Activated CD4-positive, alpha-beta T cell treated with anti-CD3 and anti-CD28 coated beads for 24 hours (primary cell): ENCODE measurements at places on chromosomes 3 and 15.

DNA sequence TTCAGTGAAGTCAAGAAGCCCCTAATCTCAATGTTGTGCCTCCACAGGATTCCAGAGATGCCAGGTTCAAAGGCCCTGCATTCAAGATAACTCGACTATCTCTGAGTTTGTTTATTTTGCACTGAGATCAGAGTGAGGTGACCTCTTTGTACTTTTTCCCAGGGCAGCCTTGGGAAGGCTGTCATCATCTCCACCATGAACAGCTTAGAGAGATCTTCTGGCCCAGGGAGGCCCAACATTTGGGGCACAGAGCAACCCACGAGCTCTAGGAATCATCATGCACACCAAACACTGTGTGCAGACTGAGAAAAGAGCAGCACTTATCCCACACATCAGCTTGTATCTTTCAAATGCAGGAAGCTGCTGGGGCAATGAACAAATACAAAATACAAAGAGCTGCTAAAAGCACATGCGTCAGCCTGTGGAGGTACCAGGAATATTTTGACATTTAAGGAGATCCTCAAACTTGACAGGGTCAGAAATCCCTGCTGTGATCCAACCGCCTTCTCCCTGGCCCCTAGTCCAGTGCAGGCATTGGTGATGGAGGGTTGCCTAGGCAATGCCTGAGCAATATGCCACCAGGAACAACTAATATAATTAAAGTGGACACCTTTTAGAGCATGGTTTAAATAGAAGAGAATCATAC lies 33.6 kb downstream of the TRIM42 start:
- no peak for DNase-seq

DNA sequence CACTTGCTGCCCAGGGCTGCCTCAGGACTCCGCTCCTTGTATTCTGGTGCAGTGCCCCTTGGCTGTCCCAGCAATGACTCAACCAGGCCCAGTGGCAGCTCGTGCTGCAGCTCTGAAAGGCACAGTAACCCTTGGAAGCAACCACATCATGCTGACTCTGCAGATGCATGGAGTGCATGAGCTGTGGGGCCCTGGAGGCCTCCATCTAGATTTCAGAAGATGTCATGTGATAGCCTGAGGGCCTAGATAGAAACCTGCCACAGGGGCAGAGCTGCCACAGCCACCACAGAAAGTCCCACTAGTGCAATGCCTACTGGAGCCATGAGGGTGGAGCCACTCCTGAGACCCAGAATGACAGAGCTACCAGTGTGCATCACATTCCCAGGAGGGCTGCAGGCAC lies 117.1 kb upstream of the SMAD3 start:
- no peak for DNase-seq

GRCh38 chr3:186994000-186994955 lies 64.0 kb downstream of the ST6GAL1 start:
- DNase-seq: no peak

DNA sequence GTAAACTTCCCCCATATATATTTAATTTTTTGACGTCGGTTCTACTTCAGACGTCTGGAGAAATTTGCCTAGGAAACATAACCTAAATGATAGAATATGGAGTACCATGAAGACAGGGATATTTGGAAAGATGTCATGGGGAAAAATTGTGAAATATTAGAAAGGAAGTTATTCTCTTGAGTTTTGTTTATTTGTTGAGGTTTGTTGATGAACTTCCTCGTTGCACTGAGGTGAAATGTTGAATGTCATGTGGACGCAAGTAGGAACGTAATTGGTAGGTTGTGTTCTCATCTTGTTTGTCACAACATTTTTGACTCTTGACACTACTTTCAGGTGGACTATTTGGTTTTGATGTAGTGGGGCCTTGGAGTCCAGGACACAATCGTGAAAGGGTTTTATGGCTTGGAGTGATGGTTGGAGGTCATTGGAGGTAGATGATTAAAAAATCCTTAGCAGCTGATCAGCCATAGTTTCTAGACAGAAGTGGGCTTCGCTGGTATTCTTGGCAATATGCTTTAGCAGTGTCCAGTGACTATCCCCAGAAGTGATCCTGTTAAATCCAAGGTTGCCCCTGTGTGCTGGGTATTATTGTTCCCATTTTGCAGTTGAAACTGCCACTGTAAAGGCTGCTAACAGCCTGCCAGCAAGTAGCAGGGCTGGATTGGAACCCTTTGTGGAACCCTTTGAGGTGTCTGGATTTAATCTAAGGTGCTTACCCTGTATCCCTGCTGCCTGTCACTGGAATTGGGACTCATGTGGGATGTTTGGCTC lies 1.5 kb downstream of the ABHD5 start:
- DNase-seq: no peak

GRCh38 chr15:85010386-85011159 lies 28.9 kb downstream of the PDE8A start:
- no peak for DNase-seq

DNA sequence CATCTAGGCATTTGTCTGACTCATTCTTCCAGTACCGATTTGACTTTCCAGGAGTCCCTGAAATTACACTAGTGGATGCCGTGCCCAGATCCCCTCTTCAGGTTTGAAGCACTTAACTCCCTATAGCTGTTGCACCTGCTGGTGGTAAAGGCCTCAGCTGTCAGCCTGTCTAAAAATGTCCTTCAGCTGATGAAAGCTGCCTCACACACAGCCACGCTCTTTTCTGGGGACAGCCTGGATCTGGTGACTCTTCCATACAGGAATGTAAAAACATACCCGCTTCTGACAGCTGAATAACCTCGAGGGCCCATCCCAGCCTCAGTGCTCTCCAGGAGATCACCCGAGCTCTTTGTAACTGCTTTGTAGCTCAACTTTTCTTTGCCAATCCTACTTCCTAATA lies 534.1 kb upstream of the GRM7 start:
- DNase-seq: no peak
